Hematopoietic multipotent progenitor cell treated with erythropoietin and hydrocortisone succinate and interleukin-3 and kit ligand, for 17 days (in vitro differentiated cells): ENCODE measurements at places on chromosomes 1 and 21.

- no peak for DNase-seq
Observed at GRCh38 chr1:64983110-64983509, 16.8 kb upstream of the JAK1 start.

DNA sequence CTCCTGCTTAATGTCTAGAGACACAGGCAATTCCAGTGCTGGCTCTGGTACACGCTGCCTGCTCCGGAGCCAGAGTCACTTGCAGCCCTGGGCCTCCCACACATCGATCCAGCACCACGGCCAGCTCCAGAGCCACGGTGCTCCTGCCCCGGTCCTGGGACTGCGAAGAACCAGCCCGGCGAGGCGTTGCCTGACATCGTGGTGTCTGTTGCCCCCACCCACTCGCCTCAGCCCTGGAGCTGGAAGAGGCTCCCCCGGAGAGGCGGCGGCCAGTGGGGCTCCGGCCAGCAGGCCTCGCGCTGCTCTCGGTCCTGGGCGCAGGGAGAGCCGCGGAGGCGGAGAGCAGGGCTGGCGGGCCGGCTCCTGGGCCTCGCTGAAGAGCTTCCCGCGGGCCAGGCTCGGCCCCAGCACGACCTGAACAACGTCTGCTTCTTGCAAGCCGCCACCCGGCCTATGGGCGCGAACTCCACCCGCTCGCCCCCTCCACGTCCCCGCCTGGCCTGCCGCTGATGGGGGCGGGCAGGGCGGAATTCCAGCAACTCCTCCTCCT, 364.8 kb downstream of the CEP170 start:
- no peak for DNase-seq

DNA sequence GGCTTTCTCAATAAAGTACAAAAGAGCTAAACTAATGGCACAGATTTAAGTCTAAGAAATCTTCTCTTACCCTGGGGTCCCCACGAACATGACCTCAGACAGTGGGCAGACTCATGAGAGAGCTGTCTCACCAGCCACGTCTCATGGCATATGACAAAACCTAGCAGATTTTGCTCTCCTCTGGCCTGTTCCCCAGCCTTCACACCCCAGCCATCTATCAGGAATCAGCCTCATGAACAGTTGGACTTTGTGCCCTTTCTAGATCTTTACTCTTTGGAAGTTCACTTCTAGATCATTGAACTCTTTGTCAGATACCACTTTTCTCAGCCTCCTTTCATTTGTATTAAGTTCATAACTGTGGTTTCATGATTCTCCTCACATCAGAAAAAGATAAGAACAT, 14.2 kb upstream of the HSD3B1 start:
- DNase-seq: no peak

- no peak for DNase-seq
Observed at GRCh38 chr1:98556521-98557158, 104.9 kb upstream of the SNX7 start.

DNA sequence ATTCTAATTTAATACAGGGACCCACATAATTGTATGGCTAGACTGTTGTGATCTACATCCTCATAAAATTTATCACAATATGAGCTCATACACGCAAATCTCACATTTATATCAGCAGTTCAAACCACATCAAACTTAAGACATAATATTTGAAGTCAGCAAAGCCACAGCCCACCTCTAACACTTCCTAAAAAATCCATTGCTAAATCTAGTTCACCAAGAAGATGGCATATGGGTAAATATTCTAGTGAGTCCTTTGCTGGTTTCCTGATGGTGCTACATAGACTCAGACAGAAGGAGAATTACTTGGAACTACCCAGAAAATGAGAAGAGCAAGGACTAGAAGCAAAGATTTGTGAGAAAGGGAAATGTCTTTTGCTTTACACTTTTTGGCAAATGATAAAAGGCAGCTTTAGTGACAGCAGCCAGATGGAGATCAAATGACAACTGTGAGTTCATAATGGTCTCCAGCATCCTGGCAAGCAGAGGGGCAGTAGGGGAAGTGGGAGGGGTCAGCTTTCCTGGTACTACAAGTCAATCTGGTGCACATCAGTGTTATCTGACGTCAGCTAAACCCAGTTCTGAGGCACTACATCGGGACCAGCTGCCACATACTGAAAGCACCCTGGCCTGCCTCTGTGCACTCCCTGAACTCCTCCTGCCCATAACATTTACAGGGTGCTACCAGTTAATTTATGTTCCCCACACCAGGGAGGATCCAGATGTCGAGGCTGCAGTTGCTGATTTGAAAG, 10.6 kb upstream of the GADD45A start:
- DNase-seq: no peak
